Fibroblast of mammary gland (primary cell): ENCODE measurements at places on chromosomes 12 and 14.

DNA sequence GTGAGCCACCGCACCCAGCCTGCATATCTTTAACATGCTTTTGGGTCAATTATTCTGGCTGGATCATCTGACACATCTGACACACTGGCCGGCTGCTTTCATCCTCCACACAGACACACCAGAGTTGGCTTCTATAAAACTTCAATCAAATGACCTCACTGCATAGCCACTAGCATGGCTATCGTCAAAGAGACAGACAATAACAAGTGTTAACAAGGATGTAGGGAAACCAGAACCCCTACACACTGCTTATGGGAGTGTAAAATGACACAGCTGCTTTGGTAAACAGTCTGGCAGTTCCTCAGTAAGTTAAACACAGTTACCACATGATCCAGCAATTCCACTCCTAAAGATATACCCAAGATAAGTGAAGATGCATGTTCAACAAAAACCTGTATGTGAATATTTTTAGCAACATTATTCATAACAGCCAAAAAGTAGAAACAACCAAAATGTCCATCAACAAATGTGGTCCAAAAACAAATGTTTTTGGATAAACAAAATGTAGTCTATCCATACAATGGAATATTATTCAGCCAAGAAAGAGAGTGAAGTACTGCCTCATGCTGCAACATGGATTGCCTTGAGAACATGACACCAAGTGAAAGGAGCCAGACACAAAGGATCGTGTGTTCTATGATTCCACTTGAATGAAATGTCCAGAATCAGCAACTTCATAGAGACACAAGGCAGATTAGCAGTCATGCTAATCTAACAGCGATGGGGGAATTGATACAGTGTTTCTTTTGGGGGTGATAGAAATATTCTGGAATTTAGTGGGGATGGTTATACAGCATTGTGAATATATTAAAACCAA is 10.1 kb downstream of the KDM2B start:
- DNase-seq, result no peak

DNA sequence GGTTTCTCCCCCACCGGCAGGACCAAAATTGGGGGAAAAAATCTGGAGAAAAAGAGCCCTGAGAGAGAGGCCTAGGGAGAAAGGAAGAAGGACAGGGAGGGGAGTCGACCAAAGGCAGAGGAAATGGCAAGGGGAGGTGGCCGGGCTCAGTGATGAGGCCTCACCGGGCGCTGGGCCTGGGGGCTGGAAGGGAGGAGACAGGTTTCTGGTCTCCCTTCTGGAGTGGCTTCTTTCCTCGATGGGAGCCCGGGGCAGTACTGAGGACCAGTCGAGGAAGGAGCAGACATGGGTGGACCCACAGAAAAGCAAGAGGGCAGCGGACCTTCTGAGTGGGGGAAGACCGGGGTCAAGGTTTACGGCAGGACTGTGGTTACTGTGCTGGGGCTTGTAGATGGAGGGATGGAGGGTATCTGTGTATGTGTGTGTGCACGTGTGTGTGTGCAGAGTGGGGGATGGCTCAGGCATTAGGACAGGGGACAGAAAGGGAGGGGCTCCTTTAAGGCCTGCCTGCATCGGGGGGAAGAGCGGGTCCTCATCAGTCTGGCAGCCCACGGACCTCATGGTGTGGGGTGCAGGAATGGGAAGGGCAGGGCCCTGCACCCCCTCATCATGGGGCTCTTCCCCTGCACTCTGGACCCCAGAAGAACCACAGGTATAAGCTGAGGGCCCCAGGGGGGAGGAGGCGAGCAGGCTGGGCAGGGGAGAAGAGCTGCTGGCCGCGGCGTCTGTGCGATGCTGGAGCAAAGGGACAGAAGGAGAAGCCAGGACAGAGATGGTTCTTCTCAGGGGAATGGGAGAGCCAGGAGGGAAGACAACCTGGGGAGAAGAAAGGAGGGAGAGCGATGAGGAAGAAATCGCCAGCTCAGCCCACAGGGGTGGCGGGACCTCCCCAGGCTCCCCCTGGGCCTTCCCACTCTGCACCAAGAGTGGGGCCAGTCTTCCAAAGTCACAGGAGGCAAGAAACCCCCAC is 15.1 kb upstream of the RPLP0 start:
- DNase-seq, result no peak

DNA sequence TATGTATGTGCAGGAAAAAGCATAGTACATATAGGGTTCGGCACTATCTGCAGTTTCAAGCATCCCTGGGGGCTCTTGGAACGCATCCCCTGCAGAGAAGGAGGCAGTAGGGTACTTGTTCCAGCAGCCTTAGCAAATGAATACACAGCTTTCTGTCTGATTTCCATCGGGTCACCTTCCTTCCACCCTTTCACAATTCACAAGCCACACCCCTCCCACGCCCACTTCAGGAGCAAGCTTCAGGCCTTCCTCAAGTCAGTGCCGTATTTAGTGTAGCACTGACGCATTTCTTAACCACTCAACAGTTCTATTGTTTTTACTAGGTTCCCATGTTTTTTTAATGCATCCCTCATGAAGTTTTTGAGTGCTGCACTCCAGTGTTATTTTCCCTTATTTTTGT is 64.2 kb downstream of the CLMN start:
- DNase-seq, result peak; percentile 92

DNA sequence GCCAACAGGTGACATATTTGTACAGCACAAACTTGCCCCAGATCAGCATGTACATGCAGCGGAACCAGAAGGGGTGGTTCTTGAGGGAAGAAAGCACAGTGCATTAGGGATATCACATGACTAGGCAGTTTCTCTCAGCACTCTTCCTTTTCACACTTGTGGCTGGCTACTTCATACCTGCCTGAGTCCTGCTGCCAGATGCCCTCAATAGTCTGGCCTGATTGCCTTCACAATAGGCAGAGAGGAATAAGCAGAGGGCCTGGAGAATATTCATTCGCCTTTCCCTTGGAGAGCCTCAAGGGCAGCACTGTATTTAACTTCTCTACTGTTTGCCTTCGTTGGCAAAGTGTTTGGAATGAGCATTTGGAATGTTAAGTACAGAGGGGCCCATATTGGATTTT is 7.9 kb downstream of the EMG1 start:
- no peak for DNase-seq

- no peak for DNase-seq
Measured at GRCh38 chr12:75969768-75970167, 61.8 kb downstream of the PHLDA1 start.

DNA sequence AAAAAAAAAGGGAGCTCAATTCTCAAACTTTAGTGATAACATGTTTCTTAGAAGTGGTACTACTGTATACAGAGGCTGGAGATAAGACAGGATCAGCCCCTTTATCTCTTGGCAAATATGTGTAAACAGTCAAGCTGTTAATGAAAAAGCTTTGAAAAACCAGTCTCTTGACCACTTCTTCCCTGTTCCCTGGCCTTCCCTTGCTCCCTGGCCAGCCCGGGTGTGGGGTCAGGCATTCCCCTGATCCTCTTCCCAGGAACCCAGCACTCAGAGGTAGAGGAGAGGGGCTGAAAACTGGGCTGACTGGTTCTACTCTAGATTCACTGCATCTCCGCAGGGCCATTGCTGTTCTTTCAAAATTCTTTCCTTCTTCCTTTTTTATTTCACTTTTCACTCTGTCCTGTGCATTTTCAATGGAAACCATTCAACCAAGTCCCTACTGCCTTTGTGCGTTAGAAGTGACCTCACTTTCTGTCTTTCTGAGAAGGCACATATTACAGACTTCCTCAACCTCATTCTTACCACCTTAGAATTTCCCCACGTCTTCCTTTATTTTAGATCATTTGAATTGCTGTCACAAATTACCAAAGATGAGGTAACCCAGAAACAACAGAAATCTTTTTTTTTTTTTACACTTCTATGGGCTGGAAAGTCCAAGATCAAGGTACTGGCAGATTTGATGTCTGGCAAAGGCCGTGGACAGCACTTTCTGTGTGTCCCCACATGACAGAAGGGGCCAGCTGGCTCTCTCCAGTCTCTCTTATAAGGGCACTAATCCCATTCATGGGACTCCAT is 5.7 kb downstream of the GNG2 start:
- DNase-seq, result no peak

DNA sequence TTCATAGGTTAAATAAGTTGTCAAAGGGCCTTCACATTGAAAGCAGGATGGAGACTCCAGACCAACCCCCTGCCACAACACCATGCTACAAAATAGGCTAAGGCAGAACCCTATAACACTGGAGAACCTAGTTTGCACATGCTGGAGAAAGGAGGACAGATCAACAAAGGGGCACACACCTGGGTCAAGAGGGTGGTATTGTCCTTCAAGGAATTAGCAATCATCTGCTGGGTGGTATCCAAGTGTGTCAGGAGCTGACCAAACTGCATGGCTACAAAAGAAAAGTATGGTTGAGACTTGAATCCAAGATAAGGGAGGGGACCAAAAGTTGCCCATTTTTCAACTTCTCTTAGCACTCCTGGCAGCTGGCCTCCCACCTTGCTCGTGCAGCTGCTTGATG is 9.2 kb downstream of the MBD6 start:
- no peak for DNase-seq
